Inflammatory macrophage (primary cell): ENCODE measurements at places on chromosomes 7 and 10.

DNA sequence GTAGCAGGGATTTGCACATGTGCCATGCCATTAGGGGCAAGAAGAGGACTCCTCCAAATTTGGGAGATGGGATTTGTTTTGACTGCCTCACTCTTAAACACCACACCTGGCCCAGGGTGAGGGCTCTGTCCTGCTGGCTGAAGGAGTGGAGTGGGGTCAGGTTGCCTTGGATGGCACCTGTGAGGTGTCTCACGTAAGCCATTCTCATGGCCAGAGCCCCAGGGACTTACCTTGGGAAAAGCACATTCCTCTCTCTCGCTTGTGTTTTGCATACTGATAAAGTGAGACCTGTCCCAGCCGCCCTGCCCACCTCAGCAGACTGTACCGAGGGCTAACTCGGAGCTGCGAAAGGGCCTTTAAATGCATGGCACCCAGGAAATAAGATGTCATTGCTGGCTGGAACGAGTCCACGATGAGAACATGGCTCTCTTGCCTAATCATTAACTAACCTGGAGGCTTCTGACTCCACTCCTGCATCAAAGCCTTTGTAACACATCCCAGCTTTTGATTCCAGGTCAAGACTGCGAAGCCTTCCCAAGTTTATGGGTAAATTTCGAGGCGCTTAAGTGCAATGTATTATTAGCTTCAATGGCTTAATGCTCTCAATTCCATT lies 184.0 kb upstream of the RNF32 start:
- no peak for DNase-seq

DNA sequence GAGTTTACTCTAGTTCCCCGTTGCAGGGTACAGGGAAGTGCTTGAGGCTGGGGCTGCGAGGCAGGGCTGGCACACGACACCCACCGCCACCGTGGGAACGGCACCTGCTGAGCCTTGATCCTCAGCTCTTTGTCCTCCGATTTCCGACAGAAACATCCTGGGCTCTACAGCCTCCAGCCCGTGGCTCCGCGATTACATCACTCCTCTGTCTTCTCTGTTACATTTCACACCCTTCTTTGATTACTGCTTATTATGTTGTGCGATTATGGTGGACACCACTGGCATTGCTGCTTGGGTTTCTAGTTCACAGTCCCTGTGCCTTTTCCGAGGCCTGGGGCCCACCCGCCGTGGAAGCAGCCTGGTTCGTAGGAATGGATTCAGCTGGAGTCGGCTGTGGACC lies 26.9 kb downstream of the FKBP6 start:
- no peak for DNase-seq

- DNase-seq = no peak
Measured at GRCh38 chr7:142053988-142054387, 57.5 kb upstream of the MGAM2 start.

GRCh38 chr10:14507176-14507575 lies 176.5 kb upstream of the FRMD4A start:
- DNase-seq = no peak

- DNase-seq = peak; percentile 87
Measured at GRCh38 chr10:71974489-71975021, 10.4 kb downstream of the CHST3 start.

DNA sequence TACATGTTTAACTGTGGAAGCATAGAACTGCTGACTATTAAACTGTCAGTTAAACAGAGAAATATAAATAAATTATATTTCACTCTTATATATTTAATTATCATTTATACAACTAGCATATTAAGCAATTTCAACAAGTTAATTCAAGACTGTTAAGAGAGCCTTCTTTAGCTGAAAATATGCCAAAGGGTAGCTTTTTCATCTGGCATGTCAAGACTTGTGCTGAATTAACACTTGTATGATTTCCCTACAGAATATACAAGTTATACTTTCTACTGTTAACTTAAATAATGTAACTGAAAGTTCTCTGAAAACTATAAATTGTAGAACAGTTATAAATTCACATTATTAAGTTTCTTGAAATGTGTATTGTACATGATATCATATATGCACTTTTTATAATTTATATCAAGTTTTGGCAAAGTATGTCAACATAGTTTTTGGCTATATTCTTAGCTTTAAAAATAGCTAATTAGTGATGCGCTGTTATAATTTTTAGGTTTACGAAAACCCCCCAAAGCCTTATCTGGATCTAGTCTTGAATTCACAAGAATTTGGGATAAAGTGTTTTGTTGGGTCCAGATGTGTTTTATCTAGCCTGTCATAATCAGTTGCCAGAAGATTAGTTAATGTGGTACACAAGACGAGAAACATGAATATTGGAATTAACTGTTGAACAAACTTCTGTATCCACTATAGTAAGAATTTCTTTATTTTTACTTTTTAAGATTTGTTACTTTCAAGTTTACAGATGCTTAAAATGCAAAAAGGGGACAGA lies 231.1 kb upstream of the FOXP2 start:
- no peak for DNase-seq
